ENCODE measurements at places on chromosomes 2 and 18.

- DNase-seq = no peak
These were observed 206.6 kb downstream of the ACKR3 start for GRCh38 chr2:236776206-236776605.

- no peak for DNase-seq
These were observed 23.9 kb upstream of the GULP1 start for GRCh38 chr2:188267776-188268175.

DNA sequence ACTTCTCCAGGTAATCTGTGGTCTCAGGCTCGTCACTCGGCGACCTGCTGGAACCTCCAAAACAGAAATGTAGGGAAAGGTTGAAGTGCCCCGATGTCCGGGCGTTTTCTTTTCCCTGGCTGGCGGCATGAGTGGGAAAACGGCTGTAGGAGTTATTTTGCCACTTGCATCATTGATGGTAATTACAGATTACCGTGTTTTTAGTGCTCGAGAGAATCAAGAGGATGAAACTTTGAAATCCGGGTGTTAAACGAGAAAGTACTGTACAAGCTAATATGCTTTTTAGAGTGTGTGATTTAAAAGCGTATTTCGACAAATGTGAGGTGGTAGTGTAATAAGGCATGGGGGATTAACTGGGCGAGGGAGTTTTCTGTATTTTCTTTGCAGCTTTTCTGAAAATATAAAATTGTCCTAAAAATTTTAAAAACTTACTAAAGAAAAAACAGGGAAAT, 819 bp downstream of the GRHL1 start:
- no peak for DNase-seq

DNA sequence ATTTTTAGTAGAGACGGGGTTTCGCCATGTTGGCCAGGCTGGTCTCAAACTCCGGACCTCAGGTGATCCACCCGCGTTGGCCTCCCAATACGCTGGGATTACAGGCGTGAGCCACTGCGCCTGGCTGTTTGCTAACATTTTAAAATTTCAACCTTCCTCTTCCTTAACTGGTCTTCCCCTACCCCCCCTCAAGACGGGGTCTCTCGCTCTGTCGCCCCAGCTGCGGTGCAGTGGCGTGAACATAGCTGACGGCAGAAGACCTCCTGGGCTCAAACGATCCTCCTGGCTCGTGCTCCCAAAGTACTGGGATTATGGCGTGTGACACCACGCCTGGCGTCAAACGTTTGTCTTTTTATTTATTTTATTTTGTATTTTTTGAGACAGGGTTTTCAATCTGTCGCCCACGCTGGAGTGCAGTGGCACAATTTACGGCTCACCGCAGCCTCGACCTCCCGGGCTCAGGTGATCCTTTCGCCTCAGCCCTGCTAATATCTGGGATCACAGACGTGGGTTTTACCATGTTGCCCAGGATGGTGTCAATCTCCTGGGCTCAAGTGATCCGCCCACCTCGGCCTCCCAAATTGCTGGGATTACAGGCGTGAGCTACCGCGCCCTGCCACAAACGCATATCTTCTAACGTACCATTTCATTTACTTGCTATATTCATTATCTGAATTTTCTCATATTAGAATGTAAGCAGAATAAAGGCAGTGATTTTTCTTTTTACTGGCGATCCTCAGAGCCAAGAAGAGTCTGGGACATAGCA, 984 bp upstream of the MSH2 start:
- DNase-seq = no peak

Data from fibroblast of skin of left quadriceps (primary cell).